ENCODE measurements at places on chromosomes 4 and X. TPM values are rescaled to one million over a fixed set of nuclear protein-coding genes. Genes with fewer than 3 reads are reported as not detected.

The RGN gene
- 1.9 TPM for total RNA-seq

The XK gene
- 1.6 TPM for total RNA-seq

The NRK gene
- not detected for total RNA-seq

The ARSH gene
- not detected for total RNA-seq

The ZNF711 gene
- 1.6 TPM for total RNA-seq
